ENCODE measurements at places on chromosomes 7 and 10.

DNA sequence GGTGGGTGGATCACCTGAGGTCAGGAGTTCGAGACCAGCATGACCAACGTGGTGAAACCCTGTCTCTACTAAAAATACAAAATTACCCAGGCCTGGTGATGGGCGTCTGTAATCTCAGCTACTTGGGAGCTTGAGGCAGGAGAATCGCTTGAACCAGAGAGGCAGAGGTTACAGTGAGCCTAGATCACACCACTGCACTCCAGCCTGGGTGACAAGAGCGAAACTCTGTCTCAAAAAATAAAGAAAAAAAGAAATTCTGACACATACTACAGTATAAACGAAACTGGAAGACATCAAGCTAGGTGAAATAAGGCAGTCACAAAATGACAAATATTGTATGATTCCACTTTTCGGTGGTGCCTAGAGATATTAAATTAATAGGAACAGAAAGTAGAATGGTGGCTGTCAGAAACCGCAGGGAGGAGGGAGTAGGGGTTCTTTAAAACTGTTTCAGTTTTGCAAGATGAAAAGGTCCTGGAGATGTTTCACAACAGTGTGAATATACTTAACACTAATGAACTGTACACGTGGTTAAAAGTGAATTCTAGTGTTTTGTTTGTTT, 23.2 kb downstream of the PILRA start:
- DNase-seq: no peak

GRCh38 chr10:111030042-111030750, 46.6 kb upstream of the ADRA2A start:
- DNase-seq: no peak

GRCh38 chr7:126443951-126444350, 808.8 kb downstream of the GRM8 start:
- DNase-seq: no peak

DNA sequence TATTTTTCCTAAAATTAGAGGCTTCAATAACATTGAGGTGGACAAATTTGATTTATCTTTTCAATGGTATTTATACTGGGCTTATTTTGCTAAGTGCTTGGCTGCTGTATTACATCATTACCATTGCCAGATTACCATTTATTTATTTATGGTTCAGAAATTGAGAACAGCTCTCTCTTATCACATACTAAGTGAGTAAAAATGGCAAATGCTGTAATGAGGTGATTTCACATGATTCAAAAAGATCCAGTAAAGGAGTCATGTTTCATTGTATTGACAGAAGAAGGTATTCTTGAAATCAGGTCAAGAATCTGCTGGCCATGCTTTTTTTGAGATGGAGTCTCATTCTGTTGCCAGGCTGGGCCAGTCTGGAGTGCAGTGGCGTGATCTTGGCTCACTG, 322.6 kb downstream of the KIF20B start:
- DNase-seq: no peak

GRCh38 chr7:76430836-76431235, 6.1 kb downstream of the ZP3 start:
- DNase-seq: no peak

GRCh38 chr7:1344421-1344820, 111.7 kb downstream of the UNCX start:
- DNase-seq: no peak

DNA sequence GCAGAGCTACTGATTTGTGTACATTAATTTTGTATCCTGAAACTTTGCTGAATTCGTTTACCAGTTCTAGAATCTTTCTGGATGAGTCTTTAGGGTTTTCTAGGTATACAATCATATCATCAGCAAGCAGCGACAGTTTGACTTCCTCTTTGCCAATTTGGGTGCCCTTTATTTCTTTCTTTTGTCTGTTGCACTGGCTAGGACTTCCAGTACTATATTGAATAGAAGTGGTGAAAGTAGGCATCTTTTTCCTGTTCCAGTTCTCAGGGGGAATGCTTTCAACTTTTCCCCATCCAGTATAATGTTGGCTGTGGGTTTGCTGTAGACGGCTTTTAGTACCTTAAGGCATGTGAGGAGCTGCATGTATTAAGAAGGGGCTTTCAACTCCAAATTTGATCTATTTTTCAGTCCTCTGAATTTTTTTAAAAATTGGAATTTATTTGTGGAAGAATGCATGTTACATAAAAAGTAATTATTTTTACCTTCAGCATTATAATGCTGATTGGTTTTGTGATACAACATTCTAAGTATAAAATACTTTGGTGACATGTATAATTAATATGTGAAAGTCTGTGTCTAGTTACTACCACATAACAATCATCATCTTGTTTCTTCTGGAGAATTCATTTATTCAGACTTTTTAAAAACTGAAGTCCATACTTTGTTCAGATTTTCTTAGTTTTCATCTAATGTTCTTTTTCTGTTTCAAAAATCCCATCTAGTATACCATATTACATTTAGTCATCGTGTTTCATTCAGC, 49.6 kb downstream of the CPED1 start:
- no peak for DNase-seq

DNA sequence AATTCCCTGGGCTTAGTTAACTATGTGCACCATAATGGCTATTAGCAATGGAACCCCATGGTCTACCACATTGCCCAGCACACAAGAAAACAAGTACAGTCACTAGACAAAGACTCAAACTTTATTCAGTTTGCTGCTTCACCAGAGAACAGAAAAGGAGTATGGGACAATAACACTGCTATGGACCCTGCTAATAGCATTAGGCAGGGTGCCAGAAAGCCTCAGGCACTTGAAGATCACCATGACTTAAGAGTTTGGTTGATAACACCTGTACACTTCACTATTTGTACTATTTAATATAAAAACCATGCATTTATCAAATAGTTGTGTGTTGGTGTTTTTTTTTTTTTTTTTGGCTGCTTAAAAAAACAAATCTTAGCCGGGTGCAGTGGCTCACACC, 159.6 kb downstream of the KMT2E start:
- no peak for DNase-seq

- DNase-seq: no peak
Measured at GRCh38 chr10:86536294-86536861, 14.8 kb upstream of the WAPL start.

- no peak for DNase-seq
Measured at GRCh38 chr7:646487-646886, 80.0 kb upstream of the DNAAF5 start.

DNA sequence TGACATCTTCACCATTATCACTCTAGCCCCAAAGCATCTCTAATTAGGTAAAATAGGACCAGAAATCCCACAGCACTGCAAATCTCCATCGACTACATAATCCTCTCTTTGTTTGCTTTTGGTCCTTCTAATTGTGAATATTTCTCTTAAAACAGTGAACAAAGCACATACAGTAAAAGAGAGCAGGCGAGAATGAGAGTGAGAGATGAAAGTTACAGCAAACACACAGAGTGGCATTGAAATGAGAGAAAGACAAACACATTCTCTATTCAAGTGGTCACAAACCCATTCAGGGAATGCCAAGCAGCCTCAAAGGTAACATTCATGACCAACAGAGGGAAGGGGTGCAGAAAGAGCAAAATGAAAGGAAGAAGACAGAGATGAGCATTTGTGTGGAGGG, 109.8 kb upstream of the PTN start:
- DNase-seq: no peak

DNA sequence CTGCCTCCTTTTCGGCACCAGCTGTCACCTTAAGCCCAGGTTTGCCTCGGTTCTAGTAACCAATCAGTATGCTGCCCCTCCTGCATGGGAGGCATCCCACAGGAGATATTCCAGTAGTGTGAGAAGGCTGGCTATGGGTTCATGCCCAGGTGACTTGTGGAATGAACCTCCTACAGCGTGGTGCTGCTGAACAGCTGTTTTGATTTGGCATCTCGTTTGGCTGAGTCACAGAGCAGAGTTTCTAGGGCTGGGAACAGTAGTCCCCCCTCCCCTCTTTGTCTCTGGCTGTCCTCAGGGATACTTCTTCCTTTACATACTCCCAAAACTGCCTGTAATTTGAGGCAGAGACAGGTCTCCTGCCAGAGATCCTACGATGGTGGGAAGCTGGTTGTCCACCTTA, 16.1 kb downstream of the R3HCC1L start:
- no peak for DNase-seq

DNA sequence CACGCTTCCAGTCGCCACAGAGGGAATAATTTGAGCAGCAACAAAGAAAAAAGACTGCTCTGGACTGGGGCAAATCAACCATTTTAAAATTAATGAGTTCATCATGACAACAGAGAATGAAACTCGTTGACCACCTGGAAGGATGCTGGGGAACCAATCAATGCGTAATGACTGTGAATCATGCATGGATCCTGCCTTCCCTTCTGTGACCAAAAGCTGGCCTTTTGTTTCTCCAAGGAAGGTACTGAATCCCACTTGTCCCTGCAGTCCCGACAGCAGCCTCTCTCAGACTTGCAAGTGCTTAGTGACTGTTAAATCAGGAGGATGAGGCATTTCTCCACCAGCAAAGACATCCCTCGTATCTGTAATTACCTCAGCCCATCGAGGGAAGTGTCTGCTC, 68.0 kb upstream of the TNS3 start:
- DNase-seq: no peak

GRCh38 chr10:69092959-69093850, 5.3 kb downstream of the SRGN start:
- DNase-seq: peak; percentile 22

DNA sequence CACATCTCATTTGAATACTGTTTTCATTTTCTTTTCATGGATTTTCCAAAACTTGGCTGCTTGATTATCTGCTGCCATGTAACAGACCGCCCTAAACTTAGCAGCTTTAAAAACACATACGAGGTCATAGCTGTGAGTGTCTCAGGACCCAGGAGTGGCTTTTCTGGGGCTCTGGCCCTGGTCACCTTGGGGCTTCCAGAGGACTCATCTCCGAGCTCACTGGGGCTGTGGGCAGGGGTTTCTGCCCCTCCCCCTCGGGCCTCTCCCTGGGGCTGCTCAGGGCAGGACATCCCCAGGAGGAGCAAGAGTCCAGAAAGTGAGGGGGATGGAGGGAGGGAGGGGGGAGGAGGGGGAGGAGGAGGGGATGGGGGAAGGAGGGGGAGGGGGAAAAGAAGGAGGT, 77.0 kb downstream of the NKX6-2 start:
- DNase-seq: no peak

DNA sequence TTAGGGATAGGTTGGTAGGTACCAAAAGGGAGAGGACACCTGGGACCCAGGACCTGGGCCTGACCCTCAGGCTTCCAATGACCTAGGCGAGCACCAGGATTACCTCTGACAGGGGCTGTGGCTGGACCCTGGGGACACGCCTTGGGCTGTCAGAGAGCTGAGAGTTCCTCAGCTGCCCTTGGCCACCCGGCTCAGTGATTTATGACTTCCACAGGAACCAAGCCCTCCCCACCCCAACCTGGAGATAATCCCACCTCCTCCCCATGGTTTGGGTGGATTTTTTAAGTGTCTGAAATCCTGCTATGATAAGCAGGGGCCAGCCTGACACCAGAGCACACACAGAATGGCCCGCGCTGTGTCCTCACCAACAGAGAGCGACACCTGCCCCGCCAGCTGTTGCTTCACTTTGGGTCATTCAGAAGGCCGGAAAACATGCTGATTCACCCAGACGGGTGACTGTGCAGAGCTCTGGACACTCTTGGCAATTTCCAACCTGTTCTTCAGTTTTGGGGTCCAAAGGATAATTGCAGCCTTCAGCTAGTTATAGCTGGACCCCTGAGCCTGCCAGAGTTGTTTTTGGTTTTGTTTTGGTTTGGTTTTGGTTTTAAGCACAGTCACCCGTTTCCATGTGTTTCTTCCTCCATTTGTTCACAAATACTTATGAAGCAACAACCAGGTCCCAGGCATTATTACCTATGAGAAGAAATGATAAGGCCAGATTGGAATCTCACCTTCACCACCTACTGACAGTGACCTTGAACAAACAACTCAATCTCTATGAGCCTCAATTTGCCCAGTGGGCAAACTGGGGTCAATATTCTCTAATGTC, 78.2 kb downstream of the RAB11FIP2 start:
- no peak for DNase-seq

GRCh38 chr7:25820432-25821040, 331.5 kb upstream of the NFE2L3 start:
- DNase-seq: no peak

- DNase-seq: no peak
Measured at GRCh38 chr10:113084031-113084430, 134.0 kb downstream of the TCF7L2 start.

GRCh38 chr10:97278491-97278989, 13.9 kb downstream of the ARHGAP19 start:
- DNase-seq: no peak

DNA sequence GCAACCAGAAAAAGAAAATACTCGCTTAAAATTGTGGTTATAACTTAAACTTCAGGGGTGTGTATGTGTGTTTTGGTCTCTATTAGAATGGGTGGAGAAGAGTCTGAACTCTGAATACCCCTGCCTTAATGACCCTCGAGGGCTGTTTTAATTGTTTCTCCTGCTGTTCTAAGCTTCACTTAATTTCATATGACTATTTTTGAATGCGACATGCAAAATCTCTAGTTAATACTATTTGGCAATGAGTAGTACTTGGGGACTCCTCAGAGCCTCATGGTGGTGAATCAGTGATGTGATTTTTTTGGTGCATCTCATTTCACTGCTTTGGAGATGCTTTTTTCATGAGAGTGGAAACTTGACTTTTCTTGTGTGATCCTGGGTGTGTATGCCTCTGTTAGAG, 178.6 kb downstream of the CDK14 start:
- DNase-seq: no peak

DNA sequence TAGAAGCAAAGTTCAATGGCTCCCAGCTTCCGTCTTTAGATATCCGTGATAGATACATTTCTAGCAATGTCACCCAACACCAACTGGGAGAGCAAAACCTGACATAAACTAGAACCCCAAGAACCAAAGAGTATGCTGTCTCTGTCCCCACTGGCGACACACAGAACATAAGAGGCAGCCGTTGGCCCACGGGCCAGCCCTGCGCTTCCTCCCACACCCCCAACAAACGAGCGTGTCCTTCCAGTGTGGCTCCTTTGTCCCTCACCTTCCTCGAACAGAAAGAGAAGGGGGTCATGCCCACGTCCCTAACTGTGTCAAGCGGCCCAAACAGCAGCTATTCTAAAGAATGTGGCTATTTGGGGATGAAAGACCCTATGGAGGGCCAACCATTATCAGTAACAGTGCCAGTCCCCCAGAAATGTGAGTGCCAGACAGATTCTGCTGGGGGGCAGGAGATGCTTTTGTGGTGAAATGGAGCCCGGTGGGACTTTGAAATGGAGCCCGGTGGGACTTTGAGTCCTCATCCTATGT, 171.9 kb downstream of the USP6NL start:
- DNase-seq: no peak

GRCh38 chr7:124633740-124634139, 131.9 kb downstream of the GPR37 start:
- DNase-seq: no peak

DNA sequence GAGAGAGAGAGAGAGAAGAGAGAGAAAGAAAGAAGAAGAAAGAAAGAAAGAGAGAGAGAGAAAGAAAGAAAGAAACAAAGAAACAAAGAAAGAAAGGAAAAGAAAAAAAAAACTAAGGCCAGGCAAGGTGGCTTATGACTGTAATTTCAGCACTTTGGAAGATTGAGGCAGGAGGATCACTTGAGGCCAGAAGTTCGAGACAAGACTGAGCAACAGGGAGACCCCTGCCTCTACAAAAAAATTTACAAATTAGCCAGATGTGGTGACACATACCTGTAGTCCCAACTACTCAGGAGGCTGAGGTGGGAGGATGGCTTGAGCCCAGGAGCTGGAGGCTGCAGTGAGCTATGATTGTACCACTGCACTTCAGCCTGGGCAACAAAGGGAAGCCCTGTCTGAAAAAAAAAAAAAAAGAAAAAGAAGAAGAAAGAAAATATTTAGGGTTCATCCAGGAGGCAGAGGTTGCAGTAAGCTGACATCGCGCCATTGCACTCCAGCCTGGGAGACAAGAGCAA, 2.8 kb downstream of the SERPINE1 start:
- no peak for DNase-seq

All from anterior cingulate cortex (tissue), 58 donors.